Hepatocyte (in vitro differentiated cells): ENCODE measurements at places on chromosomes 4 and X. TPM values are rescaled to one million over a fixed set of nuclear protein-coding genes. Genes with fewer than 3 reads are reported as not detected.

DNA sequence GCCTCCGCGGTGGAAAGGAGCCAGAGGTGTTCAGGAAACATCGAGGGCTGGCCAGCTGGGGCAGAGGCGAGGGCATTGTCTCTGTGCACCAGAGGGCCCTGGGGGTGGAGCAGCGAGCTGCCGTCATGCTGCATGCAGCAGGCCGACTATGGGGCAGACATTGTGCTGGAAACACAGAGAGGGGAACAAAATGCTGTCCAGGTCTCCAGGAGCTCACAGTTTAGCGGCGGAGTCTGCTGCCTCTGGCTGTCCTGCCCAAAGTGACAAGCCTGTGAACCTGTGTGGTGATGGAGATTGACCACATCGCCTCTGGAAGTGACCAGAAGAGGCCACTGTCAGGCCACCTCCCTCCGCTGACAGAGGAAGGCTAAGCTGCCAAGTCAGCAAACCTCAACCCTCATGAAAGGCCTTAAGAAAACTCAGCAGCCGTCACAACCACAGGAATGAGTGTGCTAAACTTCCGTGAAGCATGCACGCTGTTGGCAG is 20.1 kb upstream of the SASH3 start:
- DNase-seq = no peak

GRCh38 chrX:138692591-138692990 is 18.9 kb downstream of the FGF13 start:
- DNase-seq = no peak

DNA sequence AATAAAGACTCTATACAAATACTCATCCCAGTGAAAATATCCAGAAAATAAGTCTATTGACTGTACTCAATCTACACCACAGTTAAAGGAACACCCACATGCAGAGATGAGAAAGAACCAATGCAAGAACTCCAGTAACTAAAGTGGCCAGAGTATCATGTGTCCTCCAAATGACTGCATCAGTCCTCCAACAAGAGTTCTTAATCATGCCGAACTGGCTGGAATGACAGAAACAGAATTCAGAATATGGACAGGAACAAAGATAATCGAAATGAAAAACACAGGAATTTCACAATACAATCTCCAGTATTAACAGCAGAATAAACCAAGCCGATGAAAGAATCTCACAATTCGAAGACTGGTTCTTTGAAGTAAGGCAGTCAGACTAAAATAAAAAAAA is 210.3 kb downstream of the TBCK start:
- no peak for DNase-seq

The MAOA gene
- total RNA-seq = 110 and 126 TPM in 2 replicates

The FAM149A gene
- 6.7 and 7.0 TPM in 2 replicates for total RNA-seq

The YIPF7 gene
- total RNA-seq = 0.30 TPM in 1 of 2 replicates, not detected in the other

The BLOC1S4 gene
- 29.4 and 33.3 TPM in 2 replicates for total RNA-seq
